Progenitor cell of endocrine pancreas (in vitro differentiated cells): ENCODE measurements at places on chromosomes 1 and 21.

- DNase-seq: no peak
Measured at GRCh38 chr1:176517484-176517883, 54.5 kb downstream of the PAPPA2 start.

DNA sequence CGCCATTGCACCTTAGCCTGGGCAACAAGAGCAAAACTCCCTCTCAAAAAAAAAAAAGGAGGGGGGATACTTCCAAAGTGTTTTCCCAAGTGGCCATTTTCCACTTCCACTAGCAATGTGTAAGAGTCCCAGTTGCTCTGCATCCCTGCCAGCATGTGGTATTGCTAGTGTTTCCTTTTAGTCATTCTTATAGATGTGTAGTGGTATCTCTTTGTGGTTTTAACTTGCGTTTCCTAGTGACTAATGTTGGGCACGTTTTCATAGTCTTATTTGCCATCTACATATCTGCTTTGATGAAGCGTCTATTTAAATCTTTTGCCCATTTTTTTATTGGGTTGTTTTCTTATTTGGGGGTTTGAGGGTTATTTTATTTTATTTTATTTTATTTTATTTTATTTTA, 31.1 kb downstream of the INAVA start:
- DNase-seq: no peak

GRCh38 chr21:37005548-37006485, 685 bp upstream of the RIPPLY3 start:
- peak; percentile 24 for DNase-seq

DNA sequence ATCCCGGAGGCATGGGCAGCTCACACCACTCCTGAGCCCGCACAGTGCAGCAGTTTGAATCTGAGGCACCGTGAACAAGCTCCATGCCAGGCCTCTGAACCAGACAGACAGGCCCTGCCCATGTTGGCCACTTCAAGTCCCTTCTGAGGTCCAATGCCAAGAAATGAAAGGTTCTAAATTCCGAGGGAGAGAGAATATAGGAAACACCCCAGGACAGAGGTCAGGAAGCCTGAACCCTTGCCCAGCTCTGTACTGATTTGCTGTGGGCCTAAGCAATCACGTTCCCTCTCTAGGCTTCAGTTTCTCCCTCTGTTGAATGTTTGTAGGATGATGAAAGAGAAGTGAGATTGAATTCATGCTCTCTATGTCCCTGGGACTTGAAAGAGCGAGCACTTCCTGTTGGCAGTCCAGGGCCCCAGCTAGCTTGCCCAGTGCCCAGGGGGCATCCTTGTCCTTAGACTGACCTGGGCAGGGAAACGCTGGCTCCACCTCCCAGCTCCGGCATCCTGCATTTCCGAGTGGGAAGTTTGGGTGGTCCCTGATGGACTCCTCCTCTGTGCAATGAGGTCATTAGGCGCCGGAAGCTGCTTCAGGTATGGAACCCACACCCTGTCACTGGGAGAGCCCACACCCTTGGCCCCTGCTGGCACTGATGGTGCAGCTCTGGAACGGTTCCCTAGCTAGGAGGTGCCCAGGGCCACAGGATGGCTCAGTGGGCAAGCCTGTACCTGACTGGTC, 242.4 kb upstream of the TMEM51 start:
- DNase-seq: no peak

DNA sequence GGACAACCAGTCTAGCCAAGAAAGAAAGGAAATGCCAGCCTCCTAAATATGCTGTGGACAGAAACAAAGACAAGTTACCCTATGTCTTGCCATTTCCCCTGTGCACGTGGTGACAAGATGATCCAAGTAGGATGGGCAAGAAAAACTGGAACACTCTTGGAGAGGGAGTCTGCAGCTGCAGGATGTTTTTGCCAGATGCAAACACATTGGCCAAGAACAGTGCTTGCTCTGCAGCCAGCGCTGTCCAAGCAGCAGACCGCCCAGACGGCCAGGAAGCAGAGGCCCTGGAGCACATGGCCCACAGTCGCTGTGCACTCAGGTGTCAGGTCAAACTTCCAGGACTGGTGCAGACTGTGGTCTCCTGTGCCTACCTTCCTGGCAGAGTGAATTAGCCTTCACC, 189.3 kb downstream of the SLC35F3 start:
- no peak for DNase-seq

DNA sequence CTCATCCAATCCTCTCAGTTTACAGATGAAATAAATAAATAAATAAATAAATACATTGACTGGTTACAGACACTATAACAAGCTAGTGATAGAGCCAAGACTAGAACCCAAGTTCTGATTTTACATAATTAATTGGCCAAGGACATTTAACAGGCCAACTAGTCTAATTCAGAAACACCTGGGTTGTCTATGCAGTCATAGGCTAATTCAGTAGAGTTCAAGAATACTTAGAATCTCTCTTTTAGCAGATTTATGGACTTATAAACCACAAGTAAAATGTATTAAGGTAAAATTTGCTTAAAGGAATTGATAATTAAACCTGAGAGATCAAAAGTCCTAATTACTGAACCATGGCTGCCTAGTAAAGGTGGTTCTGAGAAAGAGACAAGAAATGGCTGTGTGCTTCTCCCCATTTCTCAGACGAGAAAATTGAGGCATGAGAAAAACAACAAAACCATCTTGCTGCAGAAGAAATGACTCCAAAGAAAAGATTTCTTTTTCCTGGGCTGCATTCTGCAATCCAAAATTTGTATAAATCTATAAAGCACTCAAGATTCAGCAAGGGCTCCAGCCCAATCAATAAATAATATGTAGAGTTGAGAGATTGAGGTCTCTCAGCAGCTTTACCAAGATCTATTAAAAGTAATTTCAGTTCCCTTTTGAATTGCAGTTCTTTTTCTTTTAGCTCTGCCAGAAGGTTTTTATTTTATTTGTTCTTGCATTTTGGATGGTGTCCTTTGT, 98.3 kb downstream of the DUSP10 start:
- no peak for DNase-seq

- no peak for DNase-seq
Measured at GRCh38 chr1:166822385-166822784, 16.9 kb upstream of the POGK start.

DNA sequence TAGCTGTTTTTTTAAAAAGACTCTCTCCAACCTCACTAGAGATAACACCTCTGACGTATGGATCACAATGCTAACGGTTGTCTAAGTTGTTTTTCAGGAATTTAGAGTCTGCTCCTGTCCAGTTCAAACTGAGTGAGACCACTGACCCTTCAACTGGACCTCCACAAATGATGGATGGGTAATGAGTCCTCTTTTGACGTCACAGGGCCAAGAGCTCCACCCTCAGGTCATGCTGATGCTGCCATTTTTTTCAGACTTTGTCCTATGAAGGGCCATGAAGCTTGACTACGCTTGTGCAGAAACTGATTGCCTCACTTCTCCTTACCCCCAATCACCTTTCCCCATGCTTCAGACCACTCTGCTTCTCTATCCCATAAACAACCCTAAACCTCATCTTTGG, 16.6 kb downstream of the GRIK3 start:
- DNase-seq: no peak

GRCh38 chr1:156904187-156904959, 10.9 kb downstream of the PEAR1 start:
- DNase-seq: no peak

DNA sequence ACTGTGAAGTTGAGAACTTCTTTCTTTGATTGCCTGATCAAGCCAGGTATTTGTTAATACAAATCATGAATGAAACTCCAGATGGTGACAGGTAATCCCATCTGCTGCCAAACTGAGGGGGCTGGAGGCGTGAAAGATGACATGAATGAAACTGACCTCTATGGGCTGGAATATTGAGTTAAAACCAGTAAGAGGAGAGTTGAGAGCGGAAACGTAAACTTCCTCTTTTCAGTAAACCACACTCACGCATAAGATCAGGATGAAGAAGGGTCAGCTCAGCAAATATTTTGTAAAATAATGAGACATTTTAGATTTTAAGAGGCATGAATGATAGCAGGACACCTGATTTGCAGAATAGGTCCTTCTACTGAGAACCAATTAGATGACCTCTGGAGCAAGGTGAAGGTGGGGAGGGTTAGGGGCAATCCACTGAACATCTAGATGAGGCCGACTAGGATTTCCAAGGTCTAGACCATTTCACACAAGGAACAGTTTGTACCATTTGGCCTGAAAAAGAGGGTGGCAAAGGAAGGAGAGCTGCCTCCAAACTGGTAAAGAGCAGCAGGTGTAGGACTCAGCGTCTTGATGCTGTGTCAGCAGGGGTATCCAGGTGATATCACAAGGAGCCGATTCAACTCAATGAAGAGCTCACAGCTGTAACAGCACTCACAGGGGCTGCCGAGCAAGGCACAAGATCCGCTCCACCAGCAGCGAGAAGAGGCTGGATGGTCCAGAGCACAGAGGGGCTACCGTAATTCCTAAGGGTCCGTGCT, 132.6 kb downstream of the NTPCR start:
- no peak for DNase-seq

DNA sequence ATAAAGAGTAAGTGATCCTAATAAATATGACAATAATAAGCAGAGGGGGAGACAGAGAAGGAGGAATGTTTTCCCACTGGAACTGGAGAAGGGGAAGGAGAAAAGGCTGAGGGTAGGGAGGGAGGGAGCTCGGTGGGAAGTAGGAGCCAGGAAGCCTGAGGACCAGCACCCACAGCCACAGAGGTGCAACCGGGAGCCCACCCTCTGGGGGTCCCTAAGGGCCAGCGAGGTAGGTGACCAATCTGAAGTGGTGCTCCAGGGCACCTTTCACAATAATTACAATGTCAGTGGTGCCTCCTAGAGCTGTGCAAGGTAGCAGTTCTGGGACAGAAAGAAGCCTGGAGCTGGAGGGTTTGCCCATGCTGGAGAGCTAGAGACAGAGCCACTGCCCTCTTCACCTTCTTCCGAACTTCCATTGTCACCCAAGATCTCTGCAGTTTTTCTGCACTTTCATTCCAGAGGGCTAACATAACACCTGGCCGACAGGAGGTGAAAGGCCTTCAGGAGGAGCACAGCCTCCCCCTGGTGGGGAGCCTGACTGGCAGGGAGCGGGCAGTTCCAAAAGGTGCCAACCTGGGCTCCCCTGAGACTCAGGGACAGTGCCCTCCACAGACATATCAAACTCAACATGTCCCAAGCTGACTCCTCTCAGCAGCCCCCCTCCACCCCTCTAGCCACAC, 4.1 kb upstream of the AHCYL1 start:
- no peak for DNase-seq

- no peak for DNase-seq
Measured at GRCh38 chr1:167463080-167463479, 55.2 kb downstream of the CD247 start.

- peak; percentile 30 for DNase-seq
Measured at GRCh38 chr1:226939438-226940028, 561 bp upstream of the COQ8A start.

DNA sequence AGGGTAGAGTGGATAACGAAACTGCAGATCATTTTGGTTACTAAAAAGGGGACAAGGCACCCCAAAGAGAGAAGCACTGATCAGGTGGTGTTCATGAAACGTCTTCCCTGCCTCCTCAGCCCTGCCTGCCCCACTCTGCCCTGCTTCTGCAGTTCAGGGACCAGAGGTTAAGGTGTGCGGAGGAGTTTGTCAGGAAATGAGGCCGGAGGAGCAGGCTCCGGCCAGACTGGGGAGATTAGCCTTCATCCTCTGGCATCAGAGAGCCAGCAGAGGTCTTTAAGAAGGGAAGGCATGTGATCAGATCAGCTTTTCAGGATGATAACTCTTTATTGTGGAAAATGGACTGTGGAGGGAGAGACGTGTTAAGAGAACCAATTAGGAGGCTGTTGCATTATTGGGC, 291.9 kb upstream of the NR5A2 start:
- no peak for DNase-seq

GRCh38 chr1:97382206-97382605, 538.6 kb downstream of the DPYD start:
- DNase-seq: no peak

GRCh38 chr1:235553112-235553551, 48.9 kb upstream of the B3GALNT2 start:
- DNase-seq: no peak

- no peak for DNase-seq
Measured at GRCh38 chr1:12616709-12617373, 1.2 kb downstream of the DHRS3 start.

- DNase-seq: no peak
Measured at GRCh38 chr1:19325958-19326747, 14.0 kb downstream of the SLC66A1 start.

GRCh38 chr1:182084487-182085316, 23.2 kb upstream of the ZNF648 start:
- DNase-seq: peak; percentile 86

GRCh38 chr1:76336931-76337371, 262.4 kb downstream of the ST6GALNAC3 start:
- DNase-seq: no peak

DNA sequence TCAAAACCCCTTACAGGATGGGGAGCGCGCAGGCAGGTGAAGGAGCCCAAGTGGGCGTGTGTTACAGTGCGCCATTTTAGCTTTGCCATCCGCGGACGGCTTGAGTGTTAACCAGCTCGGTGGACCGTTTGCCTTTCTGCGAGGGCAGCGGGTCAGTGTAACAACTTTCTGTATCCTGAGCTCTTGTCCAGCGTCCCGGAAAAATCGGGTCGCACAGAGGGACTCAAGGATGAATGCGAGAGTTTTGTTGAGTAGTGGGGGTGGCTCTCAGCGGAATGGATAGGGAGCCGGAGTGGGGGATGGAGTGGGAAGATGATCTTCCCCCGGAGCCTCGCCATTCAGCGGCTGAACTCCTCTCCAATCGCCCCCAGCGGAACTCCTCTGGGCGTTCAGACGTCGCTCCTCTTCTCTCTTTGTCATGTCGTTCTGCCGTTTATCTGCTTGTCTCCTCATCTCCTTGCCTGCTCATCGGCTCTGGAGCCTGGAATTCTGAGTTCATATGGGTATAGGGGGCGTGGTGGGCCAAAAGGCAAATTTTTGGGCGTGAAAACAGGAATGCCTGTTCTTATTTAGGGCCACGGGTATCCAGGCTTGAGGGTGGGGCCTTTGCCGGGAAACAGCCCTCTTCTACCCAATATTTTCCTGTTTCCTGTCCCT, 295.4 kb downstream of the CTH start:
- no peak for DNase-seq

DNA sequence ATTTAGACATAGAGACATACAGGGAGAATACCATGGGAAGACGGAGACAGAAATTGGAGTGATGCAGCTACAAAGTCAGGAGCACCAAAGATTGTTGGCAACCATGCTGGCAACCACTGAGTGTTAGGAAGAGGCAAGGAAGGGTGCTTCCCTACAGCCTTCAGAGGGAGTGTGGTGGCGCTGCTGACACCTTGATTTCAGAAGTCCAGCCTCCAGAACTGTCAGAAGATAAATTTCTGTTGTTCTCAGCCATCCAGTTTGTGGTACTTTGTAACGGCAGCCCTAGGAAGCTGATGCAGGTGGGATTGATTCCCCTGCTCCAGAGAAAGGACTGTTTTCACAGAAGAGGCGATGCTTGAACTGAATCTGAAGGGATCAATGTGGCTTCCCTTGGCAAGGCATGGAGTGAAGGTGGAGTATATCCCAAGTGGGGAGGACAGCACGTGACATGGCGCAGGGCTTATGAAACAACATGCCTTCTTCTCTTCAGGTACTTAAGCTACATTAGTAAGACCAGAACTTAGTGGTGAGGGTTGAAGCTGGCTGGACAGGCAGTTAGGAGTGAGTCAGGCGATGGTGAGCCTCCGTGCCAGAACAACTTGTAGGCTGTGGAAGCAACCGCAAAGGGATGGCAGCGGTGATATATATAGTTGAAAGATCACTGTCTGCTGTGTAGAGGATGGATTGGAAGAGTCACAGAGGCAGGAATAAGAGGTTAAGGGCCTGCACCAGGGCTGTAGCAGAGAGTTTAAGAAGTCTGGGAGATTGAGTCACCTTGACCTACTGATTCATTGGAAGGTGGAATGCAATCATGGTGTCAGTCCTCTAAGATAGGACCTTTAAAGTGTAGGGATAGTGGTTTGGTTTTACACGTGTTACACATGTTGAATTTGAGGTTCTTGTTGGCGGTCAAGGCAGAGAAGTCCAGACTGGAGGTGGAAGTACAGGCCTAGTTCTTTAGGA, 2.1 kb downstream of the LEPR start:
- no peak for DNase-seq
